ENCODE measurements at places on chromosomes 13 and 19. TPM values are rescaled to one million over a fixed set of nuclear protein-coding genes. Genes with fewer than 3 reads are reported as not detected.

The MCF2L gene
- 40.7 TPM for total RNA-seq

The ERICH6B gene
- total RNA-seq: not detected

The GPR180 gene
- 10.7 TPM for total RNA-seq

The TPTE2 gene
- total RNA-seq: not detected

The GPR12 gene
- not detected for total RNA-seq

All from thyroid gland (tissue), 4 donors.